ENCODE measurements at places on chromosomes 2 and 18. TPM values are rescaled to one million over a fixed set of nuclear protein-coding genes. Genes with fewer than 3 reads are reported as not detected.

CYP26B1 gene
- 21.0 TPM for total RNA-seq

VAMP8 gene
- 30.3 TPM for total RNA-seq

FAM237A gene
- not detected for total RNA-seq

VAMP5 gene
- total RNA-seq, result 91.4 TPM

ANKRD62 gene
- total RNA-seq, result not detected

ZNF142 gene
- 12.6 TPM for total RNA-seq

GRP gene
- total RNA-seq, result not detected

KYNU gene
- 2.1 TPM for total RNA-seq

ATP6V1B1 gene
- total RNA-seq, result 0.85 TPM

SPEG gene
- total RNA-seq, result 94.9 TPM

RBM45 gene
- total RNA-seq, result 6.4 TPM

MERTK gene
- total RNA-seq, result 12.6 TPM

ZSWIM2 gene
- total RNA-seq, result not detected

TMEM163 gene
- 3.5 TPM for total RNA-seq

KCNE4 gene
- 4.5 TPM for total RNA-seq

DNA sequence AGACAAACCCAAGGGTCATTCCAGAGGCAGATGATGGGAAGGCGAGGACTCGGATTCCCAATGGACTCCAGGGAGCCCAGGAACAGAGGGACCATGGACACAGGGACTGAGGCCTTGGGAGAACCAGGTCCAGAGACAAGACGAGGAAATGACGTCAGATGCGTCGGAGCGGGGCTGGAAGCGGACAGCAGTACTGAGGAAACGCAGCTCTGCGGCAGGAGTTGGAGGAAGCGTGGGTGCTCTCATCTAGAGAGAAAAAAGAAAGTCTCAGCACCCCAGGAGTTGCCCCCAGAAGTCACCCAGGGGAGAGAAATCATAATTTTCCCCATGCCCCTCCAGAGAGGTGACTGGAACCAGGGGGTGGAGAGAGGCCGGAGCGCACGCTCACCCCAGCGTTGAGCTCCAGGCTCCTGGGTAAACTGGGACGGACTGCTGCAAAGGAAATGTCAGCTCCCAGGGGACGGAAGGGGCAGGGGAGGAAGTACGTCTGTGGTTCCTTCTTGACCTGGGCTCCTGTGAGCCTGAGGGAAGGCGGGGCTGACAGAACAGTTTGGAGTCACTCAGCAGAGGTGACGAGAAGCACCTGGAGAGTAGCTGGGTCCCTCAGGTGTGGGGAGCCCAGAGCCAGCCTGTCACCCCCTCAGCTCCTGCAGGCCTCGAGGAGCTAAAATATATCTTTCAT lies 44.7 kb downstream of the CMPK2 start:
- peak; percentile 29 for DNase-seq

DNA sequence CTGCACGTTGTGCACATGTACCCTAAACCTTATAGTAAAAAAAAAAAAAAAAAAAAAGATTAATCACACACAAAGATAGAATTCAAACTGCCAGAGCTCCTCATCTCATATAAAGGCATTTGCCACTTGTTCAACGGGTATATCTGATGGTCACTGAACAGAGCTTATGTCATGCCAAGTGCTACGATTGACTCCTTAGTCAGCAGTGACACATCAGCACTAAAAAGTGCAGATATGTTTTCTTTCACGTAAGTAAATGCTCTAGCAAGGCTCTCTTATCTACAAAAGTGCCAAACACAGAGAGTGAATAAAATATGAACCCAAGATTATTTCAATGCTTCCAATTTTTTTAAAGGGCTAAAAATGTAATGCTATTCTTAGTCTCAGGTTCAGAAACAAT lies 1.1 kb downstream of the LMAN1 start:
- no peak for DNase-seq

DNA sequence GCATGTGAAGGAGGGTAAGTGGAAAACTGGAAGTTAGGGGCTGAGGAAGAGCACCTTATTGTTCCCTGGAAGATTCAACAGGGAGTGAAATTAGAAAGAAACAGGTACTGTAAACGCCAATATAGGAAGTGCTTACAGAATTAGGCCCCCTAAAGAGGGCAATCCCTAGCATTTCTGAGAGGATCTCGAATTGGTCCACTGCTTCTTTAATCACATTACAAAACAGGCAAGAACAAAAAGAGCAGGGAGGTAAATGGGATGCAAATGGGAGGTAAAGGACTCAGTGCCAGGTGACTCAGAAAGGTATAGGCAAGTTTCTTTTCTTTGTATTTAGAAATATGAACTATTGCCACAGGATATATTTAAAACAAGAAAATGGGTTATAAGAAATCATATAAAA lies 116.4 kb upstream of the FANCL start:
- DNase-seq, result no peak

DNA sequence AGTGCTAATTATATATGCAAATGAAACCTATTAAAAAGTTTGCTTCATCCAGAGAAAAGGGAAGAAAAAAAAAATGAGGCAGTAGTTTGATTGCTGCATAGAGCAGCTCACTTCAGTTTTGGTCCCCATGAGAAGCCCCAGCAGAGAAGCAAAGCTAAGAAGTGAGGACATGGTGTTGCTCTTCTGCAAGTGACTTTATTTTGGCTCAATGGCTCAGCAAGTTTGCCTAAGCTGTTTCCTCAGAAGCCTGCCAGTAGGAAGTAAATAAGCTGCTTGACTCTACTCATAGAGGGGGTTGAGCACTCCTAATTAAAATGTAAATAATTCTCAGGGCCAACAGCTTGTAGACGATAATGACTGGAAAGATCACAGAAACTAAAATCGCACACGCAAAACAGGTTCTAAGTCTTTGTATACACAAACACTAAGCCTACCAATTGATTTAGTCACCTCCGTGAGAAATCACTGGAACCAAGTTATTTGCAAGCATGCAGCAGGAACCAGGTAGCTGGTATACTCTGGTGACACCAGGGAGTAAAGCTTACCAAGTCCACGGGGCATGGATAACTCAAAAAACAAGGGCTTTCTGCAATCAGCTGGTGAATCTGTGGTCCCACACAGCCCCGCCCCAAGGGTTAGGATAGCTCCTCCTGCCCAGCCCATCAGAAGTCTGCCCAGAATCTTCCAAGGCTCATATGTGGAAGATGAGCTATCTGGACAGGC lies 39.7 kb upstream of the NABP1 start:
- no peak for DNase-seq

GRCh38 chr2:85066006-85066740 lies 67.0 kb upstream of the TCF7L1 start:
- DNase-seq, result no peak

DNA sequence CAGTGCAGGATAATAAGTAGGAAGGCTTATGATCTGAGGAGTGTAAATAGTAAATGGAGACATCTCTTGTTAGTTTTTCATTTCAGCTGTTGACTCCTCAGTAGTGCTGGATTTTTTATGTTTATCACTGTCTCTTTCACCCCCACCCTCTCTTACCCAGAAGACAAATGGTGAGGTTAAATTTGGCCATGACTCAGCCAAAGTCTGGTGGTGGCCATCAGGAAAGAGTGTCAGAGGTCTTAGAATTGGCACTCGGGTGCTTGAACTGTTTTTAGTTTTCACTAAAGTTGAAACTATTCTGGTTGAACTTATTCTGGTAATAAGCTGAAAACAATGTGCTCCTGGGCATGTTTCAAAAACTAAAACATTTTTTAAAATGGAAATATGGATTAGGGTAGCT lies 123.3 kb downstream of the FHOD3 start:
- DNase-seq, result no peak

GRCh38 chr18:25097569-25098056 lies 254.4 kb downstream of the ZNF521 start:
- no peak for DNase-seq

GRCh38 chr2:69721022-69721421 lies 20.9 kb upstream of the ANXA4 start:
- DNase-seq, result no peak

DNA sequence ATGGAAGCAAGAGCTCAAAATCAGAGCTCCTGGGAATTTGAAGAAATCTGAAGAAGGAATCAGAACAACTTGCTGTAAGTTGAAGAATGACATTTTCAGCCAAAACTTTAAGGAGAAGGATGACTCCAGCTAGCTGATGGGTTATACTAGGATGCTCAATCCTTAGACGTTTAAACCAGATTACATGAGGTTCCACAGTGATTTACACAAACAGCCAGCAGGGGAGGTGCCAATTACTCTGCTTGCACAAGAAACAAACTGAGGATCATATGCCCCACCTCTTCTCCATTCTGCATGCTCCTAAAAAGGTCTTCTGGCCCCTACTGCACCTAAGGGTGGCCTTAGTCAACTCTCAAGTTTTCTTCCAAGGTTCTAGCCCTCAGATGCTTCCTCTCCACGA lies 47.9 kb upstream of the PCBP1 start:
- no peak for DNase-seq

DNA sequence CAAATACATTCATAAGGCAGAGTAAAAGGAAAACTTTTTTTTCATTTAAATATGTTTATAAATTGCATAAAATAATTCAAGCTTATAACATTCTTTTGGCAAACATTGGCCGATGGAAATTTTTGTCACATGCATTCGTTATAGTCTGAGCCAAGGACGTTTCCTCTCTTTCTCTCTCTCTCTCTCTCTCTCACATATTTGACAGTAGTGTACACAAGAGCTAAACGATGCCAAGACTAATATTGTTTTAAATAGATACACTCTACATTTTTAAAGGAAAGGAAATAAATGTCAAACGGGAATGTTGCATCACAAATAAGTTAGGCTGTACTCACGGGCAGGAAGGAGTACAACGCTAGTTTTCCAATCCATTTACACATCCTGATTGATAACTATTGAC lies 251.1 kb upstream of the SMIM21 start:
- DNase-seq, result no peak

- DNase-seq, result no peak
Observed at GRCh38 chr2:44579115-44579836, 217.5 kb downstream of the CAMKMT start.

DNA sequence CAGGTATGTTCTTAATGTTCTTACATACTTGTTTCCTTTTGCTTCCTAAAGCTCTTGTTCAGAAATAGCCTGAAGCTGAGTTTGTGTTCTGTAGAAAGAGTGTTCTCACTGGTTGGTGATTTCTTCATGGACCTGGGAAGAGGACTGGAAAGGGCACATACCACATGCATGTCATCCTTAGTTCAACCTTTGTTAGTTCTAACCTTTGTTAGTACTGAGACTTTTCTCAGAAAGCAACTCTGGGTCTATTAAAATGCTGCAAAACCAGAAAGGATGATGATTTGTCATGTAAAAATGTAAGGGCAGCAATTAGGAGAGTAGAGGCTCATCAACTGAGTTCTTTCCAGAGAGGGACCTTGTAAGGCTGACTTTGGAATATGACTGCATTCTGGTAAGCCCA lies 2.5 kb upstream of the FAP start:
- no peak for DNase-seq

- no peak for DNase-seq
Observed at GRCh38 chr2:3413697-3414096, 34.2 kb downstream of the TRAPPC12 start.

- no peak for DNase-seq
Observed at GRCh38 chr2:127679680-127680361, 4.5 kb upstream of the LIMS2 start.

DNA sequence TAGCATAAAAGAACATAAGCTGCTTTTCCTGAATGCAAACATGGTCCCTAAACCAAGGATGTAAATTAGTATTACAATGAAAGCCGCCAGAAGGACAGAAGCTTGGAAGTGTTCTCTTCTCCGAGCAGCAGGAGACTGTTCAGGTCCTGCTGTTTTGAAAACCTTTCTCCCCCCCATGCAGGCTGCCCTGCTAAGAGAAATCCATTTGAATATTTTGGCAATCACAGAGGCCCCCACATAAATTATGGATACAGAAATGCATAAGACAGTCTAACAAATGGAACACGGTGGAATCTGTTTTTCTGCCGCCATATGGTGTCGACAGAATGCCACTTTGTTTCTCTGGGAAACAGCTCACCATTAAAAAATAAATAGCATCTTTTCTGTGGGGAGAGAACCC lies 600.4 kb upstream of the KLHL29 start:
- no peak for DNase-seq

- DNase-seq, result no peak
Observed at GRCh38 chr2:210356944-210357343, 42.0 kb upstream of the MYL1 start.

DNA sequence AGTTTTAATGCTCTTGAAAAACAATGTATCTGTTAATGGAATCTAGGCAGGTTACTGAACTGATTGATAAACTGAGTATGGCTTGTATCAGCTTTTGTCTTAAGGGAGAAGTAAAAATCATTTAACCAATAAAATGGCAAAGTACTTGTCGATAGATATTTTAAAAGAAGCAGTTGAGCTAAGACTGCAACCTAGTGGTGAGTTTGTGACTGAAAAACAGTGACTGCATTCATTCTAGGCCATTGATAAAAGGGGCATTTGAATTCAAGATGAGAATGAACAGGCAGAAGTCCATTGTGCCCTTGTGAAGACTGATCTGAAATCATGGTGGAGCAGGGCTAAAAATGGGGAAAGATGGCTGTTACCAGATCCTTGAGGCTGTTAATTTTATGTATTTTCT lies 59.4 kb upstream of the MSTN start:
- no peak for DNase-seq

- no peak for DNase-seq
Observed at GRCh38 chr2:21257621-21258020, 133.9 kb downstream of the TDRD15 start.

GRCh38 chr2:105765415-105766299 lies 20.9 kb downstream of the NCK2 start:
- no peak for DNase-seq

GRCh38 chr2:60954139-60954538 lies 63.4 kb upstream of the PEX13 start:
- no peak for DNase-seq
